ENCODE measurements at places on chromosomes 13 and 19. TPM values are rescaled to one million over a fixed set of nuclear protein-coding genes. Genes with fewer than 3 reads are reported as not detected.

DNA sequence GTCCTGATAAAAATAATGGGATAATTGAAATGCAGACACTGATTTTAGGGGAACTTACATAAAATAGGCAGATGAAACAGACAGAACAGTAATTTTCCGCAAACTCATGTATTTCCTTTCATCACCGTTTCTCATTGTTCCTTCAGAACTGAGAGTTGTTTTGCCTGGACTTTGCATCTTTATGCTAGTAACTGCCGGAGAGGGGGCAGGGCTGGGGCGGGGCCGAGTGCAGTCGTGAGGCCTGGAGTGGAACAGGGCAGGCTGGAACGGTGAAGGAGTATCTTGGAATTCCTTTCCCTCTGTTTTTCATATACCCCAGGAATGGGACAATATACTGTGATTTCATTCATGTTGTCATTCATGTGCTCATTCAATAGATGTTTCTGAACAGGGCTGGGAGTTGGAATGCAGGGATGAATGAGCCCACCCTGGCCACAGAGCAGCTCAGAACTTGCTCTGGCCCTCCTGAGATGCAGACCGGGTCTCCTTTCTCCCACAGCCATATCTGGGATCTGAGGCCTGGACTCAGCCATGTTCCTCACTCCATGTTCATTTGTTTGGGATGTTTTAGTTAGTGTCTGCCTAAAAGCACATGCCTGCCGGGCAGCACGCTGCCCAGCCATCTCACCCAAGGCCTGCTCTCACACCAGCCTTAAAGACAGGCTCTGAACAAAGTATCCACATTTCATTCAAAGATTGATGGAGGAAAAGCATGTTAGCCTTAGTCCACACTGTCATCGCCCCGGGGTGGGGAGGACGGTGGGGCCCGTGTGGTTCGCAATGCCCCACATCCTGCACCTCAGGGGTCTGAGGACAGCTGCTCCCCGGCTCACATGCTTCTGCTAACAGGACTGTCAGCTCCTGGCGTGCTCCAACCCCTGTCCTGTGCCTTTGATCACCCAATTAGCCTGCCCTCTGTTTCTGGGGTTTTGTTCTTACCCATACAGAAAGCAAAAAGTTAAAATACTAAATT is 92.9 kb downstream of the SOX1 start:
- H3K36me3 ChIP-seq = no peaks in the 10 kb centered on the region
- peaks cover 32% of the 10 kb centered on the region for H3K27me3 ChIP-seq
- H3K27ac ChIP-seq = no peak overlapping the region
- H3K4me1 ChIP-seq = no peaks in the 10 kb centered on the region

DNA sequence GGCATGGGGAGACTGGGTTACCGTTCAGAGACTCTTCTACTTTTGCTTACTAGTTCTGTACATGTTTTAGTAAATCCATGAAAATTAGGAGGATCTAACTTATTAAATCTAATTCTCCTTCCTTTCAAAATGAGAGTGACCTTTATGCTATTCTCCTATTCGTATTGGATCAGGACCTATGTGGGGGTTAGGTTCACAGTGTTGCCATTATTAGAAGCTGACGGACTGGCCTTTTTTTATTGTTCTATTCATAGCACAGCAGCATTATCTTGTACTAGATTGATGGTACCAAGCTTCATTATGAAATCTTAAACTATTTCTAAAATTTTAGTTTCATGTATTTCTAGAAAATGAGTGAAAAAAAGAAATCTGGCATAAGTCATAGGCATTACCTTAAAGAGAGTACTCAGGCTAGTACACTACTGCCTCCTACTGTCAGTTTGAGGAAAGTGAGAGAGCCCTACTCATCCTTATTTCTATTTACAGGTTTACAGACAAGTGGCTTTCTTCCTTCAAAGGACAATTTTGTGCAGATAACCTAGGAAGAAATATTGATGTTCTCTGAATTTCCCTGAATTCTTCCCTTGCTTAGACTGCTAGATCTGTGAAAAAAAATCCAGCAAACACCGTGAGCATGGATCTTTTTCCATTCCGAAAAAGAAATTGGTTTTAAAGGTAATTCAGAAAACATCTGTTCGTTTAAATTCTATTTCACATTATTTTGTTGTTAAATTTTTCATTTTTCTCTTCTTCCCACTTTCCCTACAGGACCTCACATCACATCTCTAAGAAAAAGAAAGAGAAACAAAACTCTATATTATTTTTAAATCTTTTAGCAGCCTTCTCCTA is 485.5 kb downstream of the DIAPH3 start:
- H3K36me3 ChIP-seq = no peaks in the 10 kb centered on the region
- H3K27ac ChIP-seq = no peak overlapping the region
- peaks cover 23% of the 10 kb centered on the region for H3K4me1 ChIP-seq
- no peak overlapping the region for H3K4me3 ChIP-seq
- peak; percentile 38 for DNase-seq

DNA sequence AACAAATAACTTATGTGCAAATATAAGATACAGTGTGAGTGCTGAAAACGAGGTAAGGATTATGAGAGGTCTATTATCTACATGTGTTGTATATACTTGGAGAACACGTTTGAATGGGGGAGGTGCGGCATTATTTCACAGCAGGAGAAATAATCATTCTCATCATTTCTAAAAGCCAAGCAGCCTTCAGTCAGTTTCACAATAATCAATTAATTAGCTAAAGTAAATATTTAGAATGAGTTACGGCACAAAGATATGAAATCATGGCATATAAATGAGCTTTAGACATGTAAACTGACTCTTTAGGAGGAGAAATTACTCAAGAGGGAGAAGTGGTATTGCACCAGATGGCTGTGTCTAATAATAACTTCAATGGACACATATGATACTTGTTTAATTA is 366.6 kb downstream of the DNAJC15 start:
- H3K36me3 ChIP-seq = no peaks in the 10 kb centered on the region
- H3K27ac ChIP-seq = no peak overlapping the region
- DNase-seq = no peak

- H3K27me3 ChIP-seq = no peaks in the 10 kb centered on the region
- H3K36me3 ChIP-seq = no peaks in the 10 kb centered on the region
- no peak for DNase-seq
- no peak overlapping the region for H3K27ac ChIP-seq
- H3K4me3 ChIP-seq = no peak overlapping the region
These were observed 20.9 kb downstream of the MBD3L2B start for GRCh38 chr19:7000333-7000732.

DNA sequence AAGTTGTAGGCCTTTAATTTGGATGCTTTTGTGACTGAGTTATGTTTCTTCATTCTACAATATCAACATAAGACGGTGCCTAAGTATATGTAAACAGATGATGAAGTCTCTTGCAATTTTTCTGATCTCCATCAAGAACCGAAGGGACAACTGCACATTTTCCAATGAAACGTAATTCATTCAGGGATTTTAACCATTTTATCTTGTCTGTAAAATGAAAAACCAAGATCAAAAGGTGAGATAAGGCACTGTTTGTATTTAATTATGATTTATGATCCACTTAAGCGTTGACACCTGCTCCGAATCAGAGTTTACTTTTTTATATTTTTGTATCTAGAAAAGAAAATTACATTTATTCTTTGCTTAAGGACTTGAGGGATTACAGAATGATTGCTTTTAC is 556.8 kb upstream of the ARGLU1 start:
- no peaks in the 10 kb centered on the region for H3K4me1 ChIP-seq
- no peaks in the 10 kb centered on the region for H3K36me3 ChIP-seq
- no peaks in the 10 kb centered on the region for H3K27me3 ChIP-seq
- no peak overlapping the region for H3K27ac ChIP-seq
- no peak overlapping the region for H3K4me3 ChIP-seq

- H3K27ac ChIP-seq = no peak overlapping the region
- no peaks in the 10 kb centered on the region for H3K4me1 ChIP-seq
- no peak overlapping the region for H3K4me3 ChIP-seq
- no peak for DNase-seq
These were observed 4.5 kb upstream of the CFAP97D2 start for GRCh38 chr13:114174529-114174961.

DNA sequence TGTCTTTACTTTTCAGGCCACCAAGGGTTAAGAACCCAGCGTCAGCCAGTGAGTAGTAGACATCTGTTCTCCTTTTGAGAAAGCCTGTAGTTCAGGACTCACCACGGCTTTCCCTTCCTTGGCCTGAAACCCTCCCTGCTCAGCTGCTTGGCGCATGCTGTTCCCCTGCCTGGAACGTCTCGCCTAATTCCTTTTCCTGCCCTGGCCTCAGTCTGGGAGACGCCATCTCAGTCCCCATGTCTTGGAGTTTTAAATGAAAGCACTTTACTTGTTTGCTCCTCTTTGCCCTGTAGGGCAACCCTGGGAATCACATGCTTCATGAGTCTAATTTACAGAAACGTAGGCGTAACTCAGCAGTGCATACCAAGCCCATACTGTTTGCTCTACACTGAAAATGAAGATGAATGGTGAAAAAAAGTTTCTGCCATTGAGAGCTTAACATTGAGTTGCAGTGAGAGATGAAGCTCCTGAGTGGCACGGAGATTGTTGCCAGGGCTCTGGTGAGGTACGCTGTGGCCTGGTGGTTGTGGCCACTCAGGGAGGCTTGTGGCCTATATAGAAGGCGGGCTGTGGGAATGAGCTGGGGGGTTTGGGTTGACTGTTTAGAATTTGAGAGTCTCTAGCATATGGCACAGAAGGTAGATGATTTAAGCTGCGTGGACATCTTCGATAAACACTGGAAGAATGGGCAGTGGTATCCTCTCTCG is 52.8 kb downstream of the GATAD2A start:
- no peak overlapping the region for H3K27ac ChIP-seq
- H3K36me3 ChIP-seq = no peaks in the 10 kb centered on the region
- H3K4me3 ChIP-seq = no peak overlapping the region

DNA sequence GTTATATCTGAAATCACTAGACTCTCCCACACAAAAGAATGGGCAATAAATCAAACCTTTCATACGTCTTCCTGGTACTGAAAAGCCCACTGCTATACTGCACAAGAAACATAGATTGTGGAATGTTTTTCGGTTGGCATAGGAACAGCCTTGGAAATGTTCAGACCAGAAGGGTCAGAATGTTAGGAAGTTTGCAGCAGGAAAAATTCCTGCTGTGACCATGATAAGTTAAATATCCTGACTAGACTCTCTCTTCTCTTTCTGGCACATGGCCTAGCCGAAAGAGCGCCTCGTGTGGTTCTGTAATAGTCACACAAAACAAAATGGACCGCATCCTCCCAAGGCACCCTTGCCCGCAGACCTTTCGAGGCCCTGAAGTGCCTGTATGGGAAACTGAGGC is 427.2 kb downstream of the COG6 start:
- no peak for DNase-seq
- no peak overlapping the region for H3K4me3 ChIP-seq
- no peaks in the 10 kb centered on the region for H3K4me1 ChIP-seq
- H3K36me3 ChIP-seq = no peaks in the 10 kb centered on the region

GRCh38 chr13:73220966-73221720 is 162.3 kb downstream of the KLF5 start:
- H3K27ac ChIP-seq = no peak overlapping the region
- H3K36me3 ChIP-seq = no peaks in the 10 kb centered on the region
- no peak for DNase-seq
- no peaks in the 10 kb centered on the region for H3K27me3 ChIP-seq
- H3K4me1 ChIP-seq = no peaks in the 10 kb centered on the region

DNA sequence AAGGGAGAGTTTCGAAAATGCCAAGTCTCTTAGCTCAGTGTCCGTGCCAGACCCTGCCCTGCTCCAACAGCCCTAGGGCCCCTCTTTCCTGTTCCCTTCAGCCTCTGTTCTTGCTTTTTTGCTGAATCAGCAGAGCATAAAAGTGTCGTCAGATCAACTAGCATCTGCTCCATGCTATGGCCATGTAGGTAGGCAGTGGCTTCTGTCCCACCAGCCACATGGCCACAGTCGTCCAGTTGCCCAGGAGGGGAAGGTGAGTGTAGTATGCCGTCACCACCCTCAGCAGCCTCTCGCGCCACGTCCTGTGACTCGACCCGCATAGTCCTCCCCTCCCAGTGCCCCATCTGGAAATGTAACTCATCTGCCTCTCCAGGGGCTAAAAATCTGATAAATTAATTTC is 50.9 kb upstream of the ATP11A start:
- no peaks in the 10 kb centered on the region for H3K4me1 ChIP-seq
- no peak overlapping the region for H3K27ac ChIP-seq
- H3K4me3 ChIP-seq = no peak overlapping the region
- peaks cover 32% of the 10 kb centered on the region for H3K27me3 ChIP-seq
- no peaks in the 10 kb centered on the region for H3K36me3 ChIP-seq

The NEK3 gene
- polyA plus RNA-seq = 7.5 TPM

The MAST1 gene
- 0.23 TPM for polyA plus RNA-seq

The IGSF23 gene
- polyA plus RNA-seq = 0.86 TPM

The PRTN3 gene
- not detected for polyA plus RNA-seq

The RRAS gene
- polyA plus RNA-seq = 208 TPM

Data from heart right ventricle (tissue), 16 donors.